ENCODE measurements at places on chromosomes 1 and 21.

DNA sequence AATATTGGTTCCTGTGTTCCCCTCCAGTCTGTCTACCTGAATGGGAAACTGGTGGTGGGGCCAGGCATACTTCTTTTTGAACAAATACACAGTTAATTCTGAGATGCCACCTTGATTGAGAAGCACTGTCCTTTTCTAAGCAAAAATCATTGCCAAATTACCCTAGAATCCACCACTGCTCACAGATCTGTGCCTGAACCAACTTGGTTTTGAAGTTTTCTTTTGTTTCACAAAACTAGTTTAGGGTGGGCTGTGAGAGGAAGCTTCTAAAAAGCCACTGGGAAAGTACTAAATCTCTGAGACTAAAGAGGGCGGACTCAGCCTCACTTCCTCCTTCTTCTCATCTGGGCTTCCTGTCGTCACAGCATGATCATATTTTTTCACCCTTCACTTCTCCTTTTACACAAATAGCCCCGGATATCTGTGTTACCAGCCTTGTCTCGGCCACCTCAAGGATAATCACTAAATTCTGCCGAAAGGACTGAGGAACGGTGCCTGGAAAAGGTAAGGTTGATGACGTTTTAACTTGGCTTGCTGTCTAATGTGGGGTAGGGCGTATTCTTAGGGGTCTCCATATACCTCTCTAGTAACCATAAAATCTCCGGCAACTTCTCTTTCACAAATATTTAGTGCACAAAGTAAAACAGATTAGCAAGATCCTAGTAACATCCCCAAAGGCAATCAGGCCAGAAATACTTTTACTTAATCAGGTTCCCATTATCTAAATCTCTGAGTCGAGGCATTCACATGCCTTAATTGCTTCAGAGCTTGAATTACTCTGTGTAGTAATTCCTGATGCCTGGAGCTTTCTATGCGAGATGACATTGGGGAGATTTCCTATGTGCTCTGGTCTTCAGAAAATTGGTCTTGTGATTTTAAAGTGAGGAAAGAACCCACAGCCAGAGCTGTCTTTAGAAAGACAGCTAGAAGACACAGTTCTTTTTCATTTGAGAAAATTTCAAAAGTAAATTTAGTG is at the start of gene CD53:
CD53 (plus strand) TSS at position 404 of the 976 bp plus-strand sequence. CDS start 18,261 bp downstream, outside the sequence.
- no peak for DNase-seq

DNA sequence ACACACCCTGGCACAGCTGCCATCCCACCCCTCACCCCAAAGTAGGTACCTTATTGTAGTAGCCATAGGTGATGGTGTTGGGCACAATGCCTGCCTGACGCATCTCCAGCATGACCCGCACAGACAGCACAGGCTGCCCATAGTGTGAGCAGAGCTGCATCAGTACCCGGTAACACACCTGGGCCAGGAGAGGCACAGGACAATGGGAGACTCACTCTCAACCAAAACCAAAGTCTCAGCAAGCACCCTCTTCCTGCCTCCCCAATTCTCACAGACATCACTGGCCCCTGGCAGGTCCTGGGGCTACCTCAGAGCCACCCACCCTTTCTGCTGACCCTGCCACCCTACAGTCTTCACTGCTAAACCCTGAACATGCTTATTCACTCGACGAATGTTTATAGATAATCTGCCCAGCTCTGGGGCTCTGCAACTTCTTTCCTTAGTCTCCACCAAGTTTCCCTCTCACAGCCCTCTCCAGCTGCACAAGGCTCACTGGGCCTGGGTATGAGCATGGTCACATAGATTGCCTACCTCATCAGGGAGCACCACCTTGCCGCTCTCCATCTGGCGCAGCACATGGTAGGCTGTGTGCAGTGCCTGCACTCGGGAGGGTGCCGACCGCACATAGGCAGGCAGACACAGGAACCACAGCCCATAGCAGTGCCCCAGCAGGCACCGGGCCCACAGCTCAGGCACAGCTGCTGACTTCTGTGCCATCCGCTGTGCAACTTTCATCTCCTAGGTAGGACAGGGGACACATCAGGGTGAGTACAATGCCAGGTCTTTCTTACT is 10.3 kb downstream of the DENND4B start:
- DNase-seq, result no peak

GRCh38 chr1:159935719-159936272 is 9.6 kb downstream of the IGSF9 start:
- DNase-seq, result no peak

DNA sequence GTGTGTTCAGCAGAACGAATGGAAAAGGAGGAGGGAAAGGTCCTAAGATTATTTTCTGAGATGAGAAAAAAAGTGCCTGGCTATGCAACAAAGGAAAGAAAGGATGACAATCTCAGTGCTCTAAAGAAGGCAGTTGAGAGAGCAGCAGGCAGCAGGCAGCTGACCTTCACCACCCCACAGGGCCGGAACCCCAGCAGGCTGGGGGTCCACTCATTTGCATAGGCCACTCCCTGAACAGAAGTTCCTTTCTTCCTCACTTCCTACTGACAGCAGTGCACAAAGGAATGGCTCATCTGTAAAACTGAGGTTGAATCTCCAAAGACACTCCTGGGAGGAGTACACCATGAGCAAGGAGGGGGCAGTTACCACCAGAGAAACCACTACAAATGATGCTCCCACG is 41.4 kb upstream of the TNR start:
- DNase-seq, result no peak

DNA sequence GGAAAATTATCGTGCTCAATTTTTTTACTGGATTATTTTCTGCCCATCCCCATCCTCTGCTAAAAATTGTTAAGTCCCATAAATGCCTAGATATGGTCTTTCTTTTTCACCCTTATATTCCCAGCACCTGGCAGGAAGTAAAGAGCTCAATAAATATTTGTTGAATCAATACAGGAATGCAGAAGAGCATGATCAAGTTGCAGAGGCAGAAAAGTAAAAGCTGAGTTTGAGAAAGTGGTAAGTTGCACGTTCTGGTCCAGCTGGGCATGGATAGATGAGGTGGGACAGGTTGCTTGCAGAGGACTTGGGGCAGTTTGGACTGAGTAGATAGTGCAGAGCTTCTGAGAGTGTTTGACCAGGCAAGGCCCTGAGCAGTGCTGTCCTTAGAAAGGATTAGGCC is 40.1 kb downstream of the ZNF281 start:
- DNase-seq, result no peak

DNA sequence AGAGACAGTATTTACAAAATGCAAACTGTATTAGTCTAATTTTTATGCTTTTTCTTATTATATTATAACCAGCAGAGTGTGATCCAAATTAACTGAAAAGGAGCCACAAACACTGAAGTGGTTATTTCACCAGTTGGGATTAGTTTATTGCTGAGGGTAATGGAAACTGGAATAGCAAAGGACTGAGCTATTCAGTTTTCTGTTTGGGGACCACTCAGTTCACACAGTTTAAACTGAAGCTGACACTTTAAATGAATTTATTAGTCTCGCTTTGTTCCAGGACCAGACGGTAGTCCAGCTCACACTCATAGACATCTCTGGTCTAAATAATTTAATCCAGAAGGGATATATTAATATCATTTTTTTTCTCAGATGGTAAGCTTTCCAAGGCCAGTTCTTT is 410.7 kb downstream of the LTN1 start:
- DNase-seq, result no peak

DNA sequence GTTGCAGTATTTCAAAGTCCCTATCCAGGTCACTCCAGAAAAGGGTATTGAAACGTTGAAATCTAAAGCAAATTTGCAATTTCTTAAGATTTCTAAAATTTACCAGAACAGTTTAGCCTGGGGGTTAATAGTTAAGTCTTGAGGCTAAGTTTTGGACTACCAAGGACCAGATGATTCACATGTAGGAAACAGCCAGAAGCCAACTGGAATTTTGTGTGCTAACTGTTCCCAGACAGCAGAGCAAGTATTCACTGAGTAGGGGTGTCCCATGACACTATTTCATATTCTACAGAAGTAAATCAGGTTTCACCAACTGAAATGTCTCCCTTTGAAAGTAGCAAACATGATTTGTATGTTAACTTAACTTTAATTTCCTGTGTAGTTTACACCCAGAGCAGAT is 11.5 kb upstream of the C1orf105 start:
- no peak for DNase-seq

DNA sequence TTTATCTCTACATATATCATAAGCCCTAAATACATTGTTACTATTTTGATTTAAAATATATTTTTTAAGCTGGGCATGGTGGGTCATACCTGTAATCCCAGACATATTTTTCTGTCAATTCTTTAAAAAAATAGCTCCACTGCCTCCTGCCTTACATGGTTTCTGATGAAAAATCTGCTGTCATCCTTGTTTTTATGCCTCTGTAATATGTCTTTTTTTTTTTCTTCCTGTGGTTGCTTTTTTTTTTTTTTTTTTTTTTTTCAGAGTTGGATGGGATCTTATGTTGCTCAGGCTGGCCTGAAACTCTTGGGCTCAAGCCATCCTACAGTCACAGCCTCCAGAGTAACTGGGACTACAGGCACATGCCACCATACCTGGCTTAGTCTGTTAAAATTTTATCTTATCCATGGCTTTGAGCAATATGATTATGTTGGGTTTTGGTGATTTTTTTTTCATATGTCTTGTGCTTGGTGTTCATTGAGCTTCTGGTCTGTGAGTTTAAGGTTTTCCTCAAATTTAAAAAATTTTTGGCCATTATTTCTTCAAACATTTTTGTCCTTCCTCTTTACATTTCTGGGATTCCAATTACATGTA is 12.4 kb upstream of the EDARADD start:
- DNase-seq, result no peak

- no peak for DNase-seq
Observed at GRCh38 chr1:226085675-226086285, 23.3 kb downstream of the H3-3A start.

DNA sequence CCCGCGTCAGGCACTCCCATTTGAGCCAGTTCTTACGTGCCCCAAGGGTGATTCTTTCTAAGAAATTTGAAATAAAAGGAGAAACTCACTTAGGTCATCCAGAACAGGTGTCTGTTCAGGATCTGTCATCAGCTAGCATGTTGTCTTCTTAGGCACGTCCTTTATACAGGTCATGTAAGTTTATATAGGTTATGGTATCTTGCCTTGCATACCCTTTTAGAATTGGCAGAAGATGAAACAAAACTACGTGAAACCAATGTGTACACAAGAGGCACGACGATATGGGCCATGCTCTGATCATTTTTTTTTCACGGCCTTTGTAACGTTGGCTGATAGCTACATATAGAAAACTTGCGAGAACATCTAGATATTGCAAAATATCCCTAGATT is 579 bp upstream of the GTF2B start:
- DNase-seq, result no peak

DNA sequence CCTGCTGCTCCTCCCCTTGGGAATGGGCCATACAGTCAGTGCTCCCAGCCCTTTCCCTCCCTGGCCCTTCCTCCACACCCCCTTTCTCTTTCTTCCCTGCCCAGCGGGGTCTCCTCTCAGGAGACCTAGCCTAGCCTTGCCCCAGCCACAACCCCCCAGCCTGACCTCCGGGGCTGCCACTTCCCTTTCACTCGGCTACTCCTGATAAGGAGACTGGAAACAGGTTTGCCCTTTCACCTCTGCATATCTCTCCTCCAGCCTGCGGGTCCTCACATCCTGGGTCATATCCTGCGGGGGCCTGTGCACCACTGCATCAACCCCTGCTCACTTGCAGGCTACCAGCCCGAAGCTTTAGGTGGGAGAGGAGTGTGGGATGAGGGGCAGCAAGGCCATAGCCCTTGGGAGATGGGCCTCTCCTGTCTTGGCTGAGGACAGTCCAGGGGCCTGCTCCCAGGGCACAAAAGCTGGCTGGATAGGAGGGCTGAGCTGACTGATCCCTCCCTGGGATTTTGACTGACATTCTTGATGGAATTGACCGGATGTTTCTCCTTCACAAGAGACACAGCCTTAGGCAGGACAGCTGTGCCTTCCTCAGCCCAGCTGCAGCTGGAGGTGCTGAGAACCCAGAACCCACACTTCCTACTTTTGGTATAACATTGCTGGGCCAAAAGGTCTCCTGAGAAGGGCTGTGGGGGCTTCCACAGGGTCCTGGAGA is 19.2 kb upstream of the ALX3 start:
- DNase-seq, result no peak

DNA sequence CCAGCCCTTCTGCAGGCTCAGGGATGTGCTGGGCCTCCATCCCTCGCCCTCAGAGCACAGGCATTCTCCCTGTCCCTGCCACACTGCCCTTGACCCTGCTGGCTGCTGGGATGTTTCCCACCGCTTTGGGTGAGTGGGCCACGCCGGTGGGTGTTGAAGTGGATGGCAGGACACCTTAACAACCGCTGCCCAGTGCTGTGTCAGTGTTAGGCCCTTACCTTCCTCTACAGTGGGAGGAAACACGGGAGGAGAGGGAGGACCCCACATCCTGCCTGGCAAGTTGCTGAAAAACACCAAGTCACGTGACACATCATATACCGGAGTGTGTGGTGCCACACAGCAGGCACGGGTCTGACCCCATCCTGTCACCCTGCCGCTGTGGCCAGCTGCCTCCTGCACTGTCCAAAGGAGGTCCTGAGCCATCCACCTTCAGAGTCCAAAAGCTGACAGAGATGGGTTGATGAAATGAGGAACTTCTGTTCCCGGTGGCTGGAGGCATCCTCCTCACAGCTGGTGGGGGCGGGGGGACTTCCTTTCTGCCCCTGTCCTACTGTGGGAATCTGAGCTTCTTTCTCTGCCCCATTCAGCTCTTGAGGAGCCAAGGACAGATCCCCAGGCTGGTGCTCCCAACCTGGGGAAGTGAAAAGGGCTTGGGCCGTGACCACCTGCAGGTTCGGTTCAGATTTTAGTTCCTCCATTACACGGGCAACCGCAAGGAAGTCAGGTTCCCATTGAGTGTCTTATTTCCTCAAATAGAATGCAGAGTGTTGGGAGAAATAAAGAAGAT is 3.2 kb upstream of the THEMIS2 start:
- DNase-seq, result peak; percentile 30

DNA sequence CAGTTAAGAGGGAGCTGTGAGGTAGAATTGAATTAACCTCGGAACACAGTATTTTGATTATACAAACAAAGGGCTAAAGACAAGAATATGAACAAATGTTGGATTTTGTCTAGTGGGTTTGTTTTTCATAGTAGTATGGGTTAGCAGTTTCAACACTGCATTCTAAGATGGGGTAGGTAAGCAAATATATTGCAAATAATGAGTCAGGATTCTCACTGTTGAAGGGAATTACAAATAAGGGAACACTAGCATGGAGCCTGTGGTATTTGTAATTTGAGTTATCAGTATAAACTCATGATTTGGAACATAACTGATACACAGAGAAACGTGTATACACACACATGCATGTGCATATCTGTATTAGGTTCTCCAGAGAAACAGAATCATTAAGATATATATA is 44.5 kb downstream of the CD55 start:
- no peak for DNase-seq

GRCh38 chr1:33292726-33293340 is 28.1 kb downstream of the A3GALT2 start:
- no peak for DNase-seq

- DNase-seq, result no peak
Observed at GRCh38 chr1:245598524-245599305, 443.9 kb downstream of the KIF26B start.

- no peak for DNase-seq
Observed at GRCh38 chr1:81463936-81464837, 336.5 kb upstream of the ADGRL2 start.

- no peak for DNase-seq
Observed at GRCh38 chr1:85330214-85330631, 53.8 kb upstream of the BCL10 start.

- DNase-seq, result no peak
Observed at GRCh38 chr1:56578138-56578962, 1.0 kb downstream of the PLPP3 start.
